ENCODE measurements at places on chromosomes 2 and 18.

DNA sequence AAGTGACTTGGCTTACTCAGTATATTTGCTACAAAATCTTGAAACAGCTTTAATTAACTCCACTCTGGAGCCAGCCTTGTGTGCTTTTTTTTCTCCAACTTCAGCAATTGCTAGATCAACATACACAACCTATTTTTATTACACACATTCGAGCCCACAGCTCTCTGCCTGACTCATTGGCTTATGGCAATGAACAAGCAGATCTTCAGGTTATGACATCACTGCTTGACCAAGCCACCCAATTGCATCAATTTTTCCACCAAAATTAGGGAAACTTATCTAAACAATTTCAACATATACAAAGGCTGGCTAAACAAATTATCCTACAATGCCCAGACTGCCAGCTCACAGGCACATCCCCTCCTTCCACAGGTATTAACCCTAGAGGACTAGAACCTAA is 39.6 kb upstream of the PDK1 start:
- DNase-seq = no peak

- no peak for DNase-seq
These were observed 48.1 kb upstream of the PKDCC start for GRCh38 chr2:41999592-42000281.

- no peak for DNase-seq
These were observed 39.2 kb downstream of the SCN1A start for GRCh38 chr2:166088634-166089033.

GRCh38 chr2:126527836-126528490 is 128.0 kb upstream of the GYPC start:
- no peak for DNase-seq

DNA sequence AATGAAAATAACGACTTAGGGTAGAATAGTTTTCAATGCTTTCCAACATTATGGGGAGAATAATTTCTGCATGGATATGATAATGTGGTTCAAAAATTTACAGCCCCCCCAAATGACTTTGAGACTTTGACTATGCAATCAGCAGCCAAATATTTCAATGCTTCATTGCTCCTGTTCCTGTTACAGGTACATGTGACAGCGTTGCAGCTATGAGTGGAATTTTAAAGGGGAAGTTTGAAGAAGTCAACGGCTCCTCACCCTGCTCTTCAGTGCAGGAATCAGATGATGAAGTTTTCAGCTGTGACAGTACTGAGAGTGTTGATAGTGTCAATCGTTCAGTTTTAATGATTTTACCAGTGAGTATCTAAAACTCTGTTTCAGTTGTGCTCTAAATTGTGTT is 25.1 kb downstream of the CSRNP3 start:
- DNase-seq = no peak

DNA sequence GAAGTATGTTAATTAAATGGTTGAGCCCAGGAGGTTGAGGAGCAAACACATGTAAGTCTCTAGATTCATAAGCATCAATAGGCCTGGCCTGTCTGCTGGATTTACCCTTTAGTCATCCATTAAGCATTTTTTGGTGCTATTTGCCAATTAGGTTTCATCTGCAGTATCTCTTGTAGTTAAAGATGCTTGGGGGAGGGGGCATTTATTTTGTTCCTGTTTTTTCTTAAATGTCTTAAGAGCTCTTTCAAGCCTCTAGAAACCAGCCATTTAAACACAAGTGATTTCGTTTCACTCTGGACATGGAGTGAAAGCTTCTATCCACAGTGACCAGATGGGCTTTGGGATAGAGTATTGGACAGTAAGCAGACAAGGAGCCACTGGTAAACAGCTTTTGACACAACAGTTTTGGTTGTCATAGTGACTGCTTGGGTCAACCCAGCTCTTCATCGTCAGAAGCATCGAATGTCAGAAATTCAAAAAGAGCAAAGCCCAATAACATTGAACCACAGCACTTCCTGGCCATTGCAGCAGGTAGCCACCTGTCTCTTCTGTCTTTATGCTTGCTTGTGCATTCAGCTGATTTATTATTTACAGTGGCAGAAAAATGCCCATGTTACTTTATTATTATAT is 4.9 kb downstream of the QPCT start:
- no peak for DNase-seq

DNA sequence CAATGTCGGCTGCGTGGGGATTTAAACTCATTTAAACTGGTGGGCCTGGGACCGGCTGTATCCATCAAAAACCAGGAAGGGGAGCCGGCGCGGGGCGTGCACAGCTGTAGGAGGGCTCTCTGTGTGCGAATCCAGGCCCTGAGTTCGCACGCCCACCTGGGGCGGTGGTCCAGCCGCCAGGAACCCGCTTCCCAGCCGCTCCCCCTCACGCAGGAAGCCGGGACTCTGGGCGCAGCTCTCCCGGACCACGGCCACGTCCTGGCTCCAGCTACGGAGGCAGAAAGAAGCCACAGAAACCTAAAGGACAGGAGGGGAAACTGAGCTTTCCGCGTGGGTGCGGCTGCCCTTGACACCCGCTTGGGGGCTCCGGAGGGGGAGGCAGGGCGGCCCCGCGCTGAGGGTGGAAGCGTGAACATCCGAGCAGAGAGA is 80.6 kb downstream of the GFPT1 start:
- peak; percentile 84 for DNase-seq

GRCh38 chr2:182080493-182080892 is 94.8 kb downstream of the PPP1R1C start:
- DNase-seq = no peak

DNA sequence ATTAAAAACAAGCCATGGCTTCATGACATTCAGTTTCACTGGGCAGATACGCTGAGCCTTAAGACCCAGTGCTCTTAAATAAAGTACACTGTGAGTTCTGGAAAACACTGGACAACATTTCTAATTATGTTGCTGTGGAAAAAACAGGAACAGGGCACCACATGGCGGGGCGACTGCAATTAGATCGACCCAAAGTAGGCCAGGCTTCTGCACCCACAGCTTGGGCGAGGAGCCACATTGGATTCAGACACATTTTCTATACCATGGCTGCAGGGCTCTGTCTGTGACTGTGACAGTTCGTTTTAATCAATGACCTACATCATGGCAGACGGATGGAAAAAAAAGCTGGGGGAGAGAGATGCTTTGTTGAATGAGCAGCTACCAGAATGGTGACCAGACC is 227.2 kb upstream of the HS6ST1 start:
- DNase-seq = no peak

- no peak for DNase-seq
These were observed 312.8 kb downstream of the EXOC6B start for GRCh38 chr2:72513011-72513410.

GRCh38 chr18:23902396-23902795 is 112.2 kb upstream of the TTC39C start:
- DNase-seq = no peak

DNA sequence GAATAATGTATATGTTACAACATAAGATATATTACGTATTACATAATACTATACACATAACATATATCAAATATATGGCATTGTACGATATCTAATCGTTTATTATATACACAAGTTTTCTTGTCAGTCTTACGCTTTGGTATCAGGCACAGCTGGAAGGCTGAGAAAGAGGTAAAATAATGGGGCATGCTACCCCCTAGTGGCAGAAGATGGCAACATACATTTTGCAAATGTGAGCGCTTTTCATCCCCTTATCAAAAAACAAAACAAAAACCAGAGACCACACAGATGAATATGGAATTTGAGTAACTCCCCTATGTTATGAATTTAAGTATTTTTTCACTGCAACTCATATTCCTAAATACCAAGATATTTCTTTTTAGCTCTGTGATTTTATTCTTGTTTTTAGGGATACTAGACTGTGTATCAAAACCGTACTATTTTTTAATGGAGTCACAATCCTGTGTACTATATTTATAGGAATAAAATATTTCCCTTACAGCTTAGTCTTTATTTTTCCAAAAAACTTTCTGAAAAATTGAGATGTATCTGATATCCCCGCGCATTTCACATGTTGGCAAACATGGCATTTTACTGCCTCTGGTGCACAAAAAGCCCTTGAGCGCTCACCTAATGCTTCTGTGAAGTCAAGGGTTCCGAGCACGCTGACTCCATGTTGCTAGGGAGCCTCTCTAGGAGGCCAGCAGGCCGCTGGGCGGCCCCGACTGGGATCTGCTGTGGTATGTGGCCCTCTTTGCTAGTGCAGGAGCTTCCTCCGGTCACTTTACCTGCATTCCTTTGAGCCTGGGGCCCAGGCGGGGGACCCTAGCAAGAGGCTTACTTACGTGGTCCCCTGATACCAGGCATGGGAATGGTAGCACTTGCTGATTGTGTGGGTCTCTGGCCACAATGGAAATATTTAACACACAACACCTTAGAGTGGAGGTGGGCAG is 62.5 kb downstream of the SLC4A3 start:
- DNase-seq = no peak
